ENCODE measurements at places on chromosomes 3 and 15. TPM values are rescaled to one million over a fixed set of nuclear protein-coding genes. Genes with fewer than 3 reads are reported as not detected.

- DNase-seq, result no peak
Observed at GRCh38 chr3:32595323-32595722, 24.7 kb upstream of the DYNC1LI1 start.

The CLSTN2 gene
- total RNA-seq, result 44.5 TPM

The FANCD2OS gene
- not detected for total RNA-seq

DNA sequence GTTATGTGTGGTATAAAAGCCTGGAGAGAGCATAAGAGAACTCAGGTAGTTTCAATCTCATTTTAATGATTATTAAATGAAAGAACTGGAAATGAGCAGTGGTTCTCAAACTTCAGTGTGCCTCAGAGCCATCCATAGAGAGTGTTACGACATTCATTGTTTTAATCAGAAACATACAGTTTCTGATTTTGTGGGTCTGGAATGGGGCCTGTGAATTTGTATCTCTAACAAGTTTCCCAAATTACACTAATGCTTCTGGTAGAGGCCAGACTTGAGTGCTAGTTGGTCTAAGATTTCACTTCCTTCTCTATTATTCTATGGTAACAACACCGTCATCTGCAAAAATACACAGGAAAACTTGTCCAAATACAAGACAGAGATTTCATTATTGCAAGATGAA is 292.0 kb upstream of the NECTIN3 start:
- DNase-seq, result no peak

The UBE3A gene
- total RNA-seq, result 146 TPM

GRCh38 chr3:11626084-11626463 is 17.6 kb downstream of the VGLL4 start:
- DNase-seq, result no peak

- no peak for DNase-seq
Observed at GRCh38 chr3:169945313-169945712, 21.3 kb upstream of the SEC62 start.

- DNase-seq, result no peak
Observed at GRCh38 chr3:169238562-169238961, 424.9 kb downstream of the MECOM start.

The SLC15A2 gene
- 42.3 TPM for total RNA-seq

GRCh38 chr3:151299006-151299405 is 17.6 kb downstream of the GPR87 start:
- no peak for DNase-seq

DNA sequence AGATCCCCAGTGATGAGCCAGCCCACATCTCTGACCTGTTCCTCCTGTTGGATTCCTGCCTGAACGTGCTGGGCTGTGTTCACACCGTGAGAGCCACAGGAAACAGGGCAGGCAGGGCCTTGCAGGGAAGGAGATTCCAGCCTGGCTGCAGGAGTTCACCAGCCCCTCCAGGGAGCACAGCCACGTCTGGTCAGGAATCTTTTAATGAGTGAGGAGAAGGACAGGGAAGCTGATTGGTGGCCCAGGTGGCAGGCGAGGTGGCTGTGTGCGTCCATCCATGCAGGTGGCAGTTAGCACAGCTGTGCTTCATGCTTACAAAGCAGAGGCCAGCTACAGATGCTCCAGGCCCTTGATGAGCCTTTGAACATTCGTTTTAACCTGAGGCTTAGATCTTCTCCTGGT is 10.5 kb downstream of the LRRK1 start:
- DNase-seq, result no peak

- DNase-seq, result no peak
Observed at GRCh38 chr3:152388631-152389030, 119.9 kb downstream of the MBNL1 start.

GRCh38 chr15:67341539-67341938 is 87.0 kb downstream of the IQCH start:
- no peak for DNase-seq

- DNase-seq, result no peak
Observed at GRCh38 chr3:130537673-130538304, 20.8 kb downstream of the COL6A6 start.

DNA sequence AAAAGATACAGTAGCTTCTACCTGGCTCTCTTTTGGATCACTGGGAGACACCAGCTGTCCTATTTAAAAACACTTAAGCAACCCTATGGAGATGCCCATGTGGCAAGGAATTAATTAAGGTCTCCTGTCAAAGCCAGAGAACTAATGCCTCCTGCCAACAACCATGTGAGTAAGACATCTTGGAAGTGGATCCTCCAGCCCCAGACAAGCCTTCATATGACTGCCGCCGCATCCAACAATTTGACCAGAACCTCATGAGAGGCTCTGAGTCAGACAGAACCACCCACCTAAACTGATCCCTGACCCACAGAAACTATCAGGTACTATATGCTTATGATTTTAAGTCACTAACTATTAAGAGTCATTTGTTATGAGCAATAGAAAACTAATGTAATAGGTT is 22.3 kb downstream of the IFT80 start:
- DNase-seq, result no peak

DNA sequence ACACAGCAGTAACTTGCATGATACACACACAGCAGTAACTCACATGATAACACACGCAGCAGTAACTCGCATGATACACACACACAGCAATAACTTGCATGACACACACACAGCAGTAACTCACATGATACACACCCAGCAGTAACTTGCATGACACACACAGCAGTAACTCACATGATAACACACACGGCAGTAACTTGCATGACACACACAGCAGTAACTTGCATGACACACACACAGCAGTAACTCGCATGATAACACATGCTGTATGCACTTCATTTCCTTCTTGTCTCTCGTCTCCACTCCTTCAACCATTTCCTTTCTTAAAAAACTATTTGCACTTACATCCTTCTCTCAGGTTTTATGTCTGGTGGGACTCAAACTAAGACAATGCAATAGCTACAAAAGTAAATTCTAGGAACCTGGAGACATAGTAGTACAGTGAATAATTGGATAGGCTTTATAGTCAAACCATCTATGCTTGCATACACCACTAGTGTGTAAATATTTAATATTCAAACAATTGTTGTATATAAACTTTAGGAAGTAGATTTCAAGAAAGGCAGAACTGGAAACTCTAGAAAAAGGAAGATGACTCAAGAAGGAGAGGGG is 130.8 kb downstream of the UACA start:
- no peak for DNase-seq

DNA sequence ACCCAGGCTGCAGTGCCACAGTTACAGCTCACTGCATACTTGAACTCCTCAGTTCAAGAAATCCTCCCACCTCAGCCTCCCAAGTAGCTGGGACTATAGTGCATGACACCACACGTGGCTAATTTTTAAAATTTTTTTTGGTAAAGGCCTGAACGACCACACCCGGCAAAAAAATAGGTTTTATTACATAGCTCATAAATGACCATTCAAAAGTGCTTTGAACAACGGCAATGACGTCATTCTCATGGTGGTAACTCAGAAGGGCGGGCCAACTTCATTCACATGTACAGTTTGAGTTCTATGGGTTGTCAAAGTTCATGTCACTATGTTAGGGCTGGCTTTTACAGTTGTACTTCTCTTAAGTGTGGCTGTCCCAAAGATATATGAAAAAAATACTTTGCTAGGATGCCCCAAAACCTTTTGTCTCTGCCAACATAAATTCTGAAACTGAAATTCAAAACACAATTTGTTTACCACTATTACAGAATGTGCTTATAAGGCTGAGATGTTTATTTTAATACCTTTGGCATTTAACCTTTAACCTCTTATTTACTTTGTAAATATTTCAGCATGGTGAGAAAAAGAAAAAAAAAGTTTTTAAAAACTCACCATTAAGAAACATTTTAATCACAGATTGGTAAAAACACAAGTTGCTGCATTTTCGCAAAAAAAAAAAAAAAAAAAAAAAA is 6.2 kb downstream of the MYO1E start:
- DNase-seq, result no peak

DNA sequence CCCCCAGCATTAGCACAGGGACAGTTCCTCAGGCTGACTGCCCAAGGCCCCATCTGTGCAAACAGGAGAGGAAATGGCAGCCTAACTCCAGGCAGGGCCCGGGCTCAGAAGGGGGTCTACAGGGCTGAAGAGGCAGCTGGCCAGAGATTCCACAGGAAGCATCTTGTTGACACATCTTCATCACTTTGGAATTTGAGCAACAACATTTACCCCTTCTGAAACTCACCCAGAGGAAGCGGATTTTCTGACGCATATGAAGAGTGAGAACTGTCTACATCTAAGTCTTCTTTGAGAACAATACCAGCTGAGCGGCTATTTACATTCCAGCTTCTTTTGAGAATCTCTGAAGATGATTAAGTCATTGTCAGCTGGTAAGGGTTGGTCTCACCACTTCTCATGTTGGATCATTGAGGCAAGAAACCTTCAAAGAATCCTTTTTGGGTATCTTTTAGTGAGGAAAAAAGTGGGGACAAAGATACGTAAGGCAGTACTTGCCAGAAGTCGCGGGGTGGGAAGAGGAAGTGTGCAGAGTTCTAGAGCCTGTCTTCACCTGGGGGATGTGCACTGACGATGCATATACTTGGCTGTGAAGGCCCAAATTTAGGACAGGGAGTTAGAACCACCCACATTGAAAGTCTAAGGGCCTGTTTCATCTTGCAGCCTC is 25.4 kb upstream of the SRP14 start:
- no peak for DNase-seq

The LACTB gene
- 16.7 TPM for total RNA-seq

DNA sequence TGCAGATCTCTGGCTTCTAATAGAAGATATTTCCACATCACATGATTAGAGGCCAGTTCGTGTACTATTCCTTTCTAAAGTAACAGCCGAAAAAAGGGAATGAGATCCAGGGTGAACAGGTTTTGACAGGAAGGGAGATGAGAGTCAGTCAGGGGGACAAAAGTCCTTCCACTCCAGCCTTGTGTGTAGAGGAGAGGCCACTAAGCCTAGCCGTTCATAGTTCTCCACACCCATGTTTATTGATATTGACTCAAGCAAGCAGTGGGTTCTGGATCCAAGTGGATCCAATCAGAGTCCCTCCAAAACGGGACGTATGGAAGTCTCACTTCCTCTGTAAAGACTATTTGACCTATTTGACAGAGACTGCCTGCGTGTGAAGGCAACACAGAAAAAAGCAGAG is 80.4 kb upstream of the LRIG1 start:
- DNase-seq, result no peak

GRCh38 chr15:60003243-60004008 is 685 bp upstream of the FOXB1 start:
- DNase-seq, result no peak

GRCh38 chr15:80530737-80531365 is 126.7 kb downstream of the ARNT2 start:
- no peak for DNase-seq

GRCh38 chr3:18787441-18787840 is 360.9 kb upstream of the KCNH8 start:
- DNase-seq, result no peak

- DNase-seq, result no peak
Observed at GRCh38 chr3:191415566-191415965, 45.4 kb upstream of the PYDC2 start.

DNA sequence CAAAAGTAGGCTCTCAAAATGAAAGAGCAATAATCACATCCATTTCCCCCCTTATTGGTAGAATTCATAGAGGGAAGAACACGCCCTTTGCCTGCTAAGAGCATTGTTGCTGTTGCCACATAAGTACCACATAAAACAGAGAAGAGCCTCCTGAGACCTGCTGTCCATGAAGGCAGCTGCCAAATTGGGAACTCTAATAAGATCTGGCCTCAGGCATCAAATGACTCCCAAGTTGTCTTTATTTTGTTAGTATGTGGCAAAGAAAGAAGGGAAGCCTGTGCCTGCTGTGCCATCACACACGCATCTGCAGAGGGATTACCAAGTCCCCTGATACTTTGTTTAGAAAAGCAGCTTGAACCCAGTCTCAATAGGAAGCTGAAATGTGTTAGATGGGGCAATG is 23.9 kb downstream of the VGLL3 start:
- no peak for DNase-seq

The CIAO2A gene
- 47.1 TPM for total RNA-seq

The PTH1R gene
- total RNA-seq, result 7.8 TPM

- no peak for DNase-seq
Observed at GRCh38 chr15:40100123-40100946, 8.3 kb downstream of the BMF start.

DNA sequence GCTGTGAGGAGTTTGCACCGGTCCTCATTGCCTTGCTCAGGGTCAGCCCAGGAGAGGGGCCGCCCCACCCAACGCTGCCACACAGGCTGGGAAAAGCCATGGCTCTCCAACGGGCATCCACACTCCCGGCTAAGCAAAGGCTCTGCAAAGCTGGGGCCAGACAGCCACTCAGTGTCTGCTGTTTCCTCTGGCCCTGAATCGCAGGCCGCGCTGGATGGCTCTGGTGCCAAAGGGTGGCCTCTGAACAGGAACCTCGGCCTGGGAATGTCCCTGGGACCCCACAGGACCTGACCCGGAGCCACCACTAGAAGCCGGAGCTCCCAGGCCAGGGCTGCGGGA is 42.9 kb downstream of the RPN1 start:
- no peak for DNase-seq

- DNase-seq, result no peak
Observed at GRCh38 chr15:85745023-85745422, 49.7 kb downstream of the KLHL25 start.

GRCh38 chr3:71219744-71220638 is 363.5 kb downstream of the FOXP1 start:
- no peak for DNase-seq

GRCh38 chr15:74620636-74621545 is 5.3 kb downstream of the CLK3 start:
- peak; percentile 48 for DNase-seq

The SERINC4 gene
- total RNA-seq, result 0.72 TPM

GRCh38 chr15:90225504-90226234 is 8.1 kb downstream of the CIB1 start:
- no peak for DNase-seq

GRCh38 chr3:174869448-174869847 is 10.3 kb downstream of the NAALADL2 start:
- DNase-seq, result no peak

- DNase-seq, result no peak
Observed at GRCh38 chr3:42717306-42717705, 14.7 kb upstream of the HHATL start.
